ENCODE measurements at places on chromosomes 16 and 17.

DNA sequence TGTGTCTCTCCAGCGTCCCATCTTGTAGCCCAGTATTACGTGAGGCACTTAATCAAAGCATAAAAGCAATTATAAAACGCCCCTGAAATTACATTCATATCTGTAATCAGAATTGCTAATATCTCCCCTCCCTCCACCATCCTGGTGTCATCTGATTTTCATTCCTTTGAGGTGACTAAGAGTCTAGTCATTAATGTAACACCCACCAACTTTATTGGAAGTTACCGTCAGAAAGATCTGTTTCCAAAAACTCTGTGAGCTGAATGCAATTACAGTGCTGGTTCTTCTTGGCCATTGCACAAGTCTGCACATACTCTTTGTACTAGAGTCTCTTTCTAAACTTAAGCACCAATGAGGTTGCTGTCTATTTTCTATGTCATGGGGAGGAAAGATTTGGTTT lies 12.5 kb upstream of the MAF start:
- no peak for DNase-seq

GRCh38 chr16:14613991-14614390 lies 16.1 kb downstream of the PARN start:
- no peak for DNase-seq

GRCh38 chr17:5050278-5050677 lies 15.1 kb upstream of the SLC52A1 start:
- DNase-seq = no peak

GRCh38 chr16:85416228-85417109 lies 196.7 kb upstream of the GSE1 start:
- no peak for DNase-seq

DNA sequence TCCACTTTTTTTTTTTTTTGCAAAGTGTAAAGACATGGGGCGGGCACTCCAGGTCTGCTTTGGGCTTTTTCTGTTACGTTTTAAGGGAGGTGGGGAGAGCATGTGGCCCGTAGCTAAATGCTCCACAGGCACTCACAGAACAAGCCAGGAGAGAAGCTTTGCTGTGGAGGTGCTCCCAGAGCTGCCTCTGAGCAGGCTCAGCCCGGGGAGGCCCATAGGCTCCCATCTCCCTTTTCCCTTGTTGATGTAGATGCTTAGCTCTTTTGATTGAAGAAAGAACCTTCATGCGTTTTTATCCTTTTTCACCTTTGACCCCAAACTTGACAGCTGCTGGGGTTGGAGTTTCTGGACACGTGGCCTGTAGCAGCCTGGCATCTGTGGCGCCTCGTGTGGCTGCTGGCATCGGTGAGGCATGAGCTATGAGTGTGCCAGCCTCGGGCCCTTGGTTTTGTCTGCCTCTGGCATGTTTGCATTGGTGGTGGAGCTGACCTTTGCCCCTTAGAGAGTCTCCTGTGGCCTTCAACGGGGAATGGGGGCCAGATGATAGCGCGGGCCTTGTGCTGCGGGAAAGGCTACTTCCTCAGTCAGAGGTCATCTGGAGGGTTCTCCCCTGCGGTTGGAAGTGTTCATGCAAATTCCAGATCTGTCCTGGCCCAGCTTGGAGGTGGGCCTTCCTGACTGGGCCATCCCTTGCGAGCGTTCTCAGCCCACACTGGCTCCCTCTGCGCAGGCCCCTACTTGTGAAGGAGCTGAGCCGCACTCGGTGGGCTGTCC lies 20.0 kb upstream of the IL17C start:
- DNase-seq = no peak

DNA sequence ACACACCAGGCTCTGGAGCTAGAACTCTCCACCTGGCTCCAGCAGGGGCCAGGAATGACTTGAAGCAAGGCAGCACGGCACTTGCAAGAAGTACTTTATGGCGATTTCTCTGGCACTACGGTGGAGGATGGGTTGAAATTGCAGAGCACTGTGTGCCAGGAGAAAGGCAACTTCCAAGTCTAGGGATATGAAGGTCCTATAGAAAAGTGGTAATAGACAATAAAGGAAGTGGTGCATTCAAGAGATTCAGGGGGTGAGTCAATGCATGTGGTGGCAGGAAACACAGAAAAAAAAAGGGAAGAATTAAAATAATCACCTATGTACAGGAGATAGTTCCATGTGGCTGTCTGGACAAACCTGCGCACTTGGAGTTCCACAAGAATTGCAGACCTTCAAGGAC lies 240.3 kb upstream of the DYNLRB2 start:
- no peak for DNase-seq

GRCh38 chr16:53837426-53837825 lies 133.5 kb downstream of the FTO start:
- no peak for DNase-seq

DNA sequence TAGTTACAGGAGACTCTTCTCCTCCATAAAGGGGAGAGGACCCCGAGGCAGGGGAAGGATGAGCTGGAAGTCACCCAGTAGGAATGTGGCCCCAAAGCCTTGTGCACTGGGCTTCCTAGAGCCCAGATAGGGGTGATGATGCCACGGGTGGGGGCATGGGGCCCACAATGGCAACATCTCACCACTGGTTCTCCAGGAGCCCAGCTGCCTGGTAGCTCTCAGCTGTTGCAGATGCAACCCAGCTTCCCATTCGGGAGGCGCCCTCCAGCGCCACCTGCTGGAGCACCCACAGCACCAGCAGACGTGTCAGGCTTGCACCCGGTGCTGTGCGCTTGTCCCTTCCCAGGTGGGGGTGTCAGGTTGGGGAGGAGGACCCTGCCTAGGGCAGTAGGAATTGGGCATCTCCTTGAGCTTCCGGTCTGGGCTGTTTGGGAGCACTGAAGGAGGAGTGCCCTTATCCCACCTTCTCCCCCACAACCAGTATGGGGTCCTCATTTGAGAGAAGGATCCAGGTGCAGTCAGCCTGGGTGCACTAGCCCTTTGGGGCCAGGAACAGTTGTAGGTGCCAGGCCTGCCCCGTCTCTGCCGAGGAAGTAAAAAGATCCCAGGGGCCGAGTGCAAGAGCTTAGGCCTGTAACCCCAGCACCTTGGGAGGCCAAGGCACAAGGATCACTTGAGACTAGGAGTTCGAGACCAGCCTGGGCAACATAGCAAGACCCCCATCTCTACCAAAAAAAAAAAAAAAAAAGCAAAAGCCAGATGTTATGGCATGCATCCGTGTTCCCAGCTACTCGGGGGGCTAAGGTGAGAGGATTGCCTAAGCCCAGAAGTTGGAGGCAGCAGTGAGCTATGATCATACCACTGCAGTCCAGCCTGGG lies 14.4 kb downstream of the CDIPT start:
- DNase-seq = peak; percentile 55

DNA sequence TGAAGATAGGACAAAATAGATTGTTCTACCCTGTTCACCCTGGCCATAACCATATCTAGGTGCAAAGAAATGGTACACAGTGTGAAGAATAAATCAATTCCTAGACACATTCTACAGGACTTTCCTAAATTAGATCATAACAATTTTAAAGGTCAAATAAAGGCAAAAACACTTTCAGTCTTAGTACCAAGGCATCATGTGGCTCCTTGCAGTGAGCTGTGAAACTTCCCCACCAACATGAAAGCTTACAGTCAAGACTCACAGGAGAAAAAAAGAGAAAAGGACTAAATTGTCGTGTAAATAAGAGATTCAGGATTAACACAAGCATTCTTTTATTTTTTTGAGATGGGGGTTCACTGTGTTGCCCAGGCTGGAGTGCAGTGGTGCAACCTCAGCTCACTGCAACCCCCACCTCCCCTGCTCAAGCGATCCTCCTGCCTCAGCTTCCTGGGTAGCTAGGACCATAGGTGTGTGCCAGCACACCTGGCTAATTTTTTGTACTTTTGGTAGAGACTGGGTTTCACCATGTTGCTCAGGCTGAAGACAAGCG lies 14.2 kb downstream of the NSMCE1 start:
- DNase-seq = no peak

DNA sequence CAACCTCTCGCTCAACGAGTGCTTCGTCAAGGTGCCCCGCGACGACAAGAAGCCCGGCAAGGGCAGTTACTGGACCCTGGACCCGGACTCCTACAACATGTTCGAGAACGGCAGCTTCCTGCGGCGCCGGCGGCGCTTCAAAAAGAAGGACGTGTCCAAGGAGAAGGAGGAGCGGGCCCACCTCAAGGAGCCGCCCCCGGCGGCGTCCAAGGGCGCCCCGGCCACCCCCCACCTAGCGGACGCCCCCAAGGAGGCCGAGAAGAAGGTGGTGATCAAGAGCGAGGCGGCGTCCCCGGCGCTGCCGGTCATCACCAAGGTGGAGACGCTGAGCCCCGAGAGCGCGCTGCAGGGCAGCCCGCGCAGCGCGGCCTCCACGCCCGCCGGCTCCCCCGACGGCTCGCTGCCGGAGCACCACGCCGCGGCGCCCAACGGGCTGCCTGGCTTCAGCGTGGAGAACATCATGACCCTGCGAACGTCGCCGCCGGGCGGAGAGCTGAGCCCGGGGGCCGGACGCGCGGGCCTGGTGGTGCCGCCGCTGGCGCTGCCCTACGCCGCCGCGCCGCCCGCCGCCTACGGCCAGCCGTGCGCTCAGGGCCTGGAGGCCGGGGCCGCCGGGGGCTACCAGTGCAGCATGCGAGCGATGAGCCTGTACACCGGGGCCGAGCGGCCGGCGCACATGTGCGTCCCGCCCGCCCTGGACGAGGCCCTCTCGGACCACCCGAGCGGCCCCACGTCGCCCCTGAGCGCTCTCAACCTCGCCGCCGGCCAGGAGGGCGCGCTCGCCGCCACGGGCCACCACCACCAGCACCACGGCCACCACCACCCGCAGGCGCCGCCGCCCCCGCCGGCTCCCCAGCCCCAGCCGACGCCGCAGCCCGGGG lies 1.3 kb downstream of the FOXC2 start:
- DNase-seq = no peak

GRCh38 chr17:27504188-27504995 lies 48.1 kb downstream of the KSR1 start:
- no peak for DNase-seq

- no peak for DNase-seq
Measured at GRCh38 chr17:79039171-79039570, 15.2 kb downstream of the C1QTNF1 start.

- DNase-seq = no peak
Measured at GRCh38 chr16:8845699-8846298, 23.0 kb downstream of the CARHSP1 start.

GRCh38 chr17:77510133-77510796 lies 369.5 kb downstream of the SEC14L1 start:
- no peak for DNase-seq

DNA sequence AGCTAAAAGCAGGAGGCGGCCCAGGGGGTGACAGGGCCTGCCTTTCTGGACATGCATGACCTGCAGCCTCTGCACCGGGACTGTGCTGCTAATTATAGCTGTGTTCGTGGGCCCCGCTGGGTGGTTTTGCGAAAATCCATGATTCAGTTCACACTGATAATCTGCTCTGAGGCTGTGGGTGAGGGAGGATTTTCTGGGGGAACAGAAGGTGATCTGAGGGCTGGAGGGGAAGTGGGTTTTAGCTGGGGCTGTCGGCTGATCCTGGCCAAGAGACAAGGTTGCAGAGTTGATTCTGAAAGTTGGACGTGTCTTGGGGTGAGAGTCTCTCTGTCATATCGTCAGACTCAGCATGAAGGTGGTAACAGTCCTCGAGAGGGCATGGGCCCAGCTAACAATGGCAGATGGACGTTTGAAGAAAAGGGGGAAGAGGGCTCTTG lies 187.5 kb upstream of the ZNF469 start:
- peak; percentile 1 for DNase-seq

DNA sequence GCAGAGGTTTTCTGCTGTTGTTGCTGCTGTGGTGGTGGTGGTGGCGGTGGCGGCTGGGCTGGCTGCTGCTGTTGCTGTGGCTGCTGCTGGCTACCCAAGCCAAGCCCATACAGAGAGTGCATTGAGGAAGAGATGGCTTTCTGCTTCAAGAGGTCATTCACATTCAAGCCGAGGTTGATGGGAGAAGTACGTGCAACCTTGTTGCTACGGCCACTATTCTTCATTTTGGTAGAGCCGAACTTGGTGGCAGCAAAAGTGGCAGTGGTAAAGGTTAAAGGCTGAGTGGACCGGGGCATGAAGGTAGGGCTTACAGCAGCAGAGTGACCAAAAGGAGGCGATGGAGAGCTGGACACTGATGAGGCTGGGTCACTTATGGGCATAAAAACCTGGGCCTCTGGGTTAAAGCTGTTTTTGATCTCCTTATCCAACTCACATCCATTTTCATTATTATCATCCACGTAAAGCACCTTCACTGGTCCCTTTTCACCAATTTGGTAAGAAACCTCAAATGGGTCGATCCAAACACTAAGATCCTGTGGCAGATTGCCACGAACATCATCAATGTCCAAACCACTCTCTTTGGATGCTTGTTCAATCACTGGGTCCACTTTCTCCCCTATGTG lies 2.8 kb downstream of the TOB1 start:
- DNase-seq = peak; percentile 92

- no peak for DNase-seq
Measured at GRCh38 chr16:66908762-66909559, 9.7 kb downstream of the CDH16 start.

- DNase-seq = no peak
Measured at GRCh38 chr17:17947966-17948365, 24.2 kb downstream of the TOM1L2 start.

GRCh38 chr16:22843856-22844255 lies 29.9 kb downstream of the HS3ST2 start:
- no peak for DNase-seq

DNA sequence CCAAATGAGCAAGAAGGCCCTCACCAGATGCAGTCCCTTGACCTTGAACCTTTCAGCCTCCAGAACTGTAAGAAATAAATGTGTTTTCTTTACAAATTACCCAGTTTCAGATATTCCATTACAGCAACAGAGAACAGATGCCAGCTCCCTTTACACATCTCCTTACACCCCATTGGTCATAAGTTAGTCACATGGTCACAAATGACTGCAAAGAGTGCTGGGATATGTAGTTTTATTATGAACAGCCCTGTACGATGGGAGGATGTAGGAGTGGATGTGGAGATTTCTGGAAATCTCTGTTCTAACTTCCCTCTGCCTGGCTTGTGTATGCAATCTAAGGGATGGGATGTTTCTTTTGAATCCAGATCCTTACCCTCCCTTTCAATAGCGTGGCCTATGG lies 13.3 kb upstream of the RPL38 start:
- peak; percentile 76 for DNase-seq

- no peak for DNase-seq
Measured at GRCh38 chr16:3612510-3613466, 1.4 kb upstream of the SLX4 start.

DNA sequence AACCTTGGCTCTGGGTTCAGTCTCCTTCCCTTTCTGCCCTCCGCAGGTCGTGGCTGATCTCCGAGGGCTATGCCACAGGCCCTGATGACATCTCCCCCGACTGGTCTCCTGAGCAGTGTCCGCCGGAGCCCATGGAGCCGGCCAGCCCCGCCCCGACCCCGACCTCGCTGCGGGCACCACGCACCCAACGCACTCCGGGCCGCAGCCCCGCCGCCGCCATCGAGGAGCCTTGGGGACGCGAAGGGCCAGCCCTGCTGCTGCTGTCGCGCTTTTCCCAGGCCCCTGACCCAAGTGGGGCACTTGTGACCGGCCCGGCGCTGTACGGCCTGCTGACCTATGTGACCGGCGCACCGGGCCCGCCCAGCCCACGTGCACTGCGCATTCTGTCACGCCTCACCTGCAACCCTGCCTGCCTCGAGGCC lies 5.1 kb downstream of the ARMC5 start:
- DNase-seq = no peak

Data from pons (tissue), 1 donor.